D341Med (cell line): ENCODE measurements at places on chromosomes 12 and 14.

GRCh38 chr14:96393071-96393691 is 1.3 kb downstream of the AK7 start:
- no peak for DNase-seq

DNA sequence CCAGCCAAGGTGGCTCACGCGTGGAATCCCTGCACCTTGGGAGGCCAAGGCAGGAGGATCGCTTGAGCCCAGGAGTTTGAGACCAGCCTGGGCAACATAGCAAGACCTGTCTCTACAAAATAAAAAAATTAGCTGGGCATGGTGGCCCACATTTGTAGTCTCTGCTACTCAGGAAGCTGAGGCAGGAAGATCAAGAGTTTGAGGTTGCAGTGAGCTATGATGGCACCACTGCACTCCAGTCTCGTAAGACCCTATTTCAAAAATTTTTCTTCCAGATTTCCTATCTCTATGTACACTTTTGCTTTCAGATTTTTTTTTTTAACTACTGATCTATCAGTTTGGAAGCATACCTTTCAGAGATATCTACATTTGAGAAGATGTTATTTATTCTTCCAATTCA is 15.3 kb downstream of the SNX6 start:
- no peak for DNase-seq

DNA sequence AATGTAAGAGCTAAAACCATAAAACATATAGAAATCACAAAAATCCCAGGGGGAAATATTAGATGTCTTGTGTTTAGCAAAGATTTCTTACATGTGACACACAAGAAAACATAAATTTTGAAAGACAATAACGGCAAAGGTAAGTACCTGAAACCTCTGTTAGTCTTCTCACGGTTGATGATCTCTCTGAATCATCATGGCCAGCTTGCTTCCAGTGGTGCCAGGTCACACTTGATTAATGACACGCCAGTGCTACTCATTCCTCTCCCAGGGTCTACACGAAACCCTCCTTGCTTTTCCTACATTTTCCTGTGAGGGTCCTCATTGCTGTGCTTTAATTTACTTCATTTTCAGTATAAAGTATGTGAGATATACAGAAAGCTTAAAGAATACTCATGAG is 114.4 kb upstream of the PARP11 start:
- no peak for DNase-seq

GRCh38 chr12:72792889-72793288 is 520.7 kb downstream of the TRHDE start:
- DNase-seq: no peak
